ENCODE measurements at places on chromosomes 3 and 15.

- DNase-seq, result no peak
Measured at GRCh38 chr3:68751888-68752287, 180.5 kb downstream of the TAFA4 start.

- no peak for DNase-seq
Measured at GRCh38 chr15:77606142-77607034, 26.3 kb downstream of the LINGO1 start.

DNA sequence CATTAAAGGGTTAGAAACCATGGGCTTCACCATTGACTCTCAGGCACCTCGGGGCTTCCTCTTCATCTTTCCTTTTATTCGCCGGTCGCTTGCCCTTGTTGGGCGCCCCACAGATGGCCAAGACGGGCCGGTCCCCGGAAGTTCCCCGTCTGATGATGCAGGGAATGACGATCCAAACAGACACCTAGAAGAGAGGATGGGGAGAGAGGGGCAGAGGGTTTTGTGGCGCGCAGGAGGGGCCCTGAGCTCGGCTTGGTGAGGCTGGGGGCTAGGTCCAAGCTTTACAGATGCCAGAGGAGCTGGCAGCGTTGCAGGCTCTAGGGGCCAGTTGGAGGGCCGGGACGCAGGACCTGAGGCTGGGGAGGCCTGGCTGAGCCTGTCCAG, 532 bp upstream of the ESYT3 start:
- no peak for DNase-seq

- no peak for DNase-seq
Measured at GRCh38 chr3:196660381-196661166, 21.1 kb downstream of the NRROS start.

DNA sequence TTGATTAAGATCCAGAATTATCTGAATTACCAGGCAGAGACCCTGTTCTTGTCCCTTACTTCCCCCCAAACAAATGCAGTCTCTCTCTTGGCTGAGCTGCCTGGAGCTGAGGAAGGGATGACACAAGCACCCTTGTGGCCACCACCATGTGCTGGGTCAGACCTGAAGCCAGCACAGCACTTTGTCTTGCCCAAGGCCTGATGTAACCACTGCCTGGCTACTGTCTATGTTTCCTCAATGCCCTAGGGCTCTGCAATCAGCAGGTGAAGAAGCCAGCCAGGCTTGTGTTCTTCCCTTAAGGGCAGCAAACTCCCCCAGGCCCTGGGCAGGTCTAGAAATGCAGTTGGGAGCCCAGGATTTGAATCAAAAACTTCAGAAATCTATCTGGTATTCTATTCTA, 15.8 kb upstream of the CASR start:
- no peak for DNase-seq

GRCh38 chr3:111531446-111531845, 10.6 kb upstream of the CD96 start:
- DNase-seq, result no peak

- no peak for DNase-seq
Measured at GRCh38 chr3:65928110-65928509, 110.6 kb downstream of the MAGI1 start.

- no peak for DNase-seq
Measured at GRCh38 chr15:67227431-67227830, 27.0 kb downstream of the AAGAB start.

GRCh38 chr3:86723433-86723832, 267.5 kb downstream of the VGLL3 start:
- no peak for DNase-seq

All from activated CD4-positive, alpha-beta T cell treated with anti-CD3 and anti-CD28 coated beads, Interleukin-2, amount 10 ng/mL, durations not matched to agents 7 days and 5 days (primary cell).